ENCODE measurements at places on chromosomes 1 and 21.
A peak's percentile ranks its signal among the peaks of the same experiment; 100 is the strongest.

GRCh38 chr1:172086137-172086536 lies 244.8 kb downstream of the DNM3 start:
- no peak for DNase-seq

- no peak for DNase-seq
Observed at GRCh38 chr21:41731081-41731480, 35.8 kb downstream of the RIPK4 start.

DNA sequence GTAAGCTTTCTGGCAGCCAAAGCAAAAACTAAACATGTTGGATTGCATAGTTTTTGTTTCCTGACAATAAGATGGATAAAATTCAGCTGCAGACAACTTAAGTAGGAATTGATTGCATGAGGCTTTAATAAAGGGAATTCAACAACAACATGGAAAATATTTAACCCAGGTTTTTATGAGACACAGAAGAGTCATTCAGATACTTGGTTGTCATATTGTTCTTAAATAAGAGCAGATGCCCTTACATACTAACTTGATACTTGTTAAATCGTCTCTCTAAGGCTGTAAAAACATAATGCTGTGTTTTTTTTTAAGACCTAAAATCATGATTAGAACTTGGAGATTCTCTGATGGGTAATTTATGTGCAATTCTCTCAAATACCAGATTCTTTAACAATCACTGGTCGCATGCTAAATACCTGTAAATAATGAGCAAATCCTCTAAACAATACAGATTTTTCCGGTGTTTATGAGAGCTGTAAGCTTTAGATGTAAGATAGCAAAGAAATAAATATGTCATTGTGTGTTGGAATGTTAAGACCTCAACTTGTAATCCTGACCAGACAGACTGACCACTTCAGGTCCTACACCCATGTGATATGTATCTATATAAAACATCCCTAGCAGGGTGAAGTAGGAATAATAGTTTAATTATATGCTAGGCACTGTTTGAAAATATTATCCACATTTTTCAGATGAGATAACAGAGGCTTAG lies 37.8 kb upstream of the CD34 start:
- DNase-seq: no peak

DNA sequence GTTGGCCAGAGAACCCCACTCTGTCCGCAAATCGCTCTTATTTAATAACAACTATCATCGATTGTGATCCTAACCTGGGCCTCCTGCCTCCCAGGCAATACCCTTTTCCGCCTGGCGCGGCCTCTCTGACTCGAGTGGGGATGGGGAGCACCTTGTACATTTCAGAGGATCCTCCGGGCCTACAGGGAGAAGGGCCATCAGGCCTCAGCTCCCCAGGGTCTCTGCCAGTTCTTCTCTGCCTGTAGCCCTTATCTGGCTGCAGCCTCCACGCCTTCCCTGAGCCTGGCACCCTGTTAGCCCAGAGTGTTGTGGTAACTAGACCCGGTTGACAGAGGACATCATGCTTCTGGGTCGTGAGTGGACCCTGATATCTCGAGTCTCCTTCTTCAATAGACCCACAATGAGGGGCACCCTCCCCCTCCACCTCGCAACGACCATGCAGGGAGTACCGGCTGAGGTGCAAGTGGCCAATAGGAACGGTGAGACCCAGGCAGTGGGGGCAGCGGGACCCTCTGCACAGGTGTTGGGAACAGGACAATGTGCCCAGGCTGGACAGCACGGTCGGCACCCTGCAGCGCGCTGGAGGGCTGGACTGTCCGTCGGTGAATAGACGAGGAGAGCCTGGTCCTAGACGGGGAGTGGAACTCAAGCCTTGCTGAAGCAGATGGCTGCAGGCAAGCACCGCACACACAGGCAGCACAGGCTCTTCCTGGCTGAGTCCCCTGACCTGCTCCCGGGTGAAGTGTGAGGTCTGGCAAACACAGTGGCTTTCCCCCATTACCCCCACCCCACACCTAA lies 7.1 kb upstream of the CRYBG2 start:
- no peak for DNase-seq

DNA sequence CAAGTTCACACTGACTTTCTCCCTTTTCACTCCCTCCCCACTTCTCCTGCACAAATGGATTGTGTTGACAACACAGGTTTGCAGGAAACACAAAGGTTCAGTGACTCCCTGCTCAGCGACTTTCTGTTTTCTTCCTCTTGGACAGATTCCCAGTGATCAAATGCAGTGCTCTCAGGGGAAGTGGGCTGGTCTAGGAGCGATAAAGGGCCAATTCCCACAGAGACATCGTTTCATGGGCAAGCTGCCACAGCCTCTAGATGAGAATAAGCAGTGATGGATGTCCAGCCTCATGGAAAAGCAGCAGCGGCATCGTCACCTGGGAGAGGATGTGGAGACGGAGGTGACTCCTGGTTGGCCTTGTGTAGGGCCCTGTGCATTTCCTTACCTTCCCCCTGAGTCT lies 30.6 kb downstream of the FYB2 start:
- no peak for DNase-seq

DNA sequence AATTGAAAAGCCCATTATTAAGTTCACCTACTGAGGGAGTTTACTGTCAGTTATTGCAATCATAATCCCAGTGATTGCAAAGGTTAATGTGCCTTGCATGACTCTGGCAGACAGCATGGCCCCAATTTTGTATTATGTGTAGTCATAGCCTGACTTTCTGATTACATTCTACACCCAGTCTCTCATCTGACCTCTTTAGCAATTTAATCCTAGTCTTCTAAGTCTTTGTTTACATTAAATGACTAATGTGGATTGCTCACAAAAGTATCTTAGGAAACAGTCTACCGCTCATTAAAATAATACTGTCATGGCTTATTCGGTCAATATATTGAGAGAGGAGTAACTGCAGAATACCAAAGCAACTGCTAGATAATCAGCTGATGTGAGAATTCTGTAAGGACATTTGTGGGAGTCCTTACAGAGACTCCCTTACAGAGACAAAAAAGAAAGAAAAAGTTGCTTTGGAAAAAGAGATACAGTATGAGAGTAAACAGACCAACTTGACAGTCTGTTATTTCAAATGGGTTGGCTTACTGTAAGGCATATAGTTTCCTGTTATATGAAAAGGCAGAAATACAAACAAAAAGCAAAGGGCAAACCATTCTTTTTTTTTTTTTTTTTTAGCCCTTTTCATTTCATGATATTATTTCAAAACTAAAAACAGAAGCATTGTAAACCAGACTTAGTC lies 42.8 kb downstream of the SMG7 start:
- DNase-seq: no peak

- DNase-seq: no peak
Observed at GRCh38 chr1:54230507-54231339, 30.8 kb downstream of the MRPL37 start.

- DNase-seq: peak; percentile 98
Observed at GRCh38 chr21:45011911-45012661, 62.3 kb upstream of the ADARB1 start.

DNA sequence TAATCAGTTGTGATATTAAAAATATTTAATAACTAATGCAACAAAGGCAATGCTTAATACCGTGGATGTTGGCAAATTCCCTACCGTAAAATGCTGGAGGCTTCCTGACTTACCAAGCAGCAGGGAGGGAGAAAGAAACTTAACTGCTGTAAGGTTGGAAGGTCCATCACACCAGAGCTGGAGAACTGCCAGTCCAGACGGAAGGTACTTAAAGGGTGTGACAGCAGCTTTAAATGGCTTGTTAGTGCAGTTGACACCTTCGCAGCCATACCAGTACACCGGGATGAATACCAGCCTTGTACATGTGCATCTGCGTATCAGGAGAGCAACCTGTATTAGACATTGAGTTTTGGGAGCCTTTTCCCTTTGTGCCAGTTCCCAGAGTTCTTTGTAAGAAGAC lies 269.5 kb upstream of the NCAM2 start:
- DNase-seq: no peak

GRCh38 chr1:37878071-37878470 lies 18.7 kb upstream of the MTF1 start:
- DNase-seq: no peak

- peak; percentile 78 for DNase-seq
Observed at GRCh38 chr1:29501227-29501976, 265.1 kb downstream of the PTPRU start.

GRCh38 chr1:169511316-169512005 lies 25.7 kb upstream of the SLC19A2 start:
- DNase-seq: no peak

GRCh38 chr1:47797575-47797974 lies 199.6 kb downstream of the TRABD2B start:
- no peak for DNase-seq

- DNase-seq: no peak
Observed at GRCh38 chr1:228894442-228894989, 159.2 kb downstream of the RHOU start.

DNA sequence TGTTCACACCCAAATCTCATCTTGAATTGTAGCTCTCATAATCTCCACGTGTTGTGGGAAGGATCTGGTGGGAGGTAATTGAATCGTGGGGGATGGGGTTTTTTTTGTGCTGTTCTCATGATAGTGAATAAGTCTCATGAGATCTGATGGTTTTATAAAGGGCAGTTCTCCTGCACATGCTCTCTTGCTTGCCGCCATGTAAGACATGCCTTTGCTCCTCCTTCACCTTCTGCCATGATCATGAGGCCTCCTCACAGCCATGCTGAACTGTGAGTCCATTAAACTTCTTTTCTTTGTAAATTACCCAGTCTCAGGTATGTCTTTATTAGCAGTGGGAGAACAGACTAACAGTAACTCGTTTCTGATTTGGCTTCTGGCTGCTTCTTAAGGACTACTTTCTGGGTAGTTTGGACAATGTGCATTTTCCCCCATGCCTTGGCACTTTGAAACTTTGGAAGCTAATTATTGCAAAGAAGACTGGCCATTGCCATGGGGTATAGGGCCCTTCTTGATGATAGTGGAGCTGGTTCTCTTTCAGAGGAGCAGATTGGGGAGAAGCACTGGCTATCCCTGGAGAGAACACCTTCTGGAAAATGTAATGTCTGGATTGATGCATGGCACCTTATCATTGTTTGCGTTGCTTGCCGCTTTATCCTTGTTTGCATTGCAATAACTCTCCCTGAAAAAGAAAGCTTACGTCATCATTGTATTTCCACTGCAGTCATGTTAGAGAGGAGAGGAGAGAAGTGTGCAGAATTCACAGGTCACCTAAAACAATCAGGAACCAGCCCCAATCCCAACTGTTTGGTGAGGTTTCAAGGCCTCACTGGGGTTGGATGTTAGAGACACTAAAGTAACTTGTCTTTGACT lies 5.9 kb downstream of the CNIH3 start:
- no peak for DNase-seq

- DNase-seq: no peak
Observed at GRCh38 chr1:106659490-106660244, 396.8 kb upstream of the PRMT6 start.

GRCh38 chr21:45897191-45898027 lies 84.2 kb upstream of the COL6A1 start:
- no peak for DNase-seq

GRCh38 chr1:159800177-159800930 lies 1.8 kb upstream of the FCRL6 start:
- DNase-seq: no peak

DNA sequence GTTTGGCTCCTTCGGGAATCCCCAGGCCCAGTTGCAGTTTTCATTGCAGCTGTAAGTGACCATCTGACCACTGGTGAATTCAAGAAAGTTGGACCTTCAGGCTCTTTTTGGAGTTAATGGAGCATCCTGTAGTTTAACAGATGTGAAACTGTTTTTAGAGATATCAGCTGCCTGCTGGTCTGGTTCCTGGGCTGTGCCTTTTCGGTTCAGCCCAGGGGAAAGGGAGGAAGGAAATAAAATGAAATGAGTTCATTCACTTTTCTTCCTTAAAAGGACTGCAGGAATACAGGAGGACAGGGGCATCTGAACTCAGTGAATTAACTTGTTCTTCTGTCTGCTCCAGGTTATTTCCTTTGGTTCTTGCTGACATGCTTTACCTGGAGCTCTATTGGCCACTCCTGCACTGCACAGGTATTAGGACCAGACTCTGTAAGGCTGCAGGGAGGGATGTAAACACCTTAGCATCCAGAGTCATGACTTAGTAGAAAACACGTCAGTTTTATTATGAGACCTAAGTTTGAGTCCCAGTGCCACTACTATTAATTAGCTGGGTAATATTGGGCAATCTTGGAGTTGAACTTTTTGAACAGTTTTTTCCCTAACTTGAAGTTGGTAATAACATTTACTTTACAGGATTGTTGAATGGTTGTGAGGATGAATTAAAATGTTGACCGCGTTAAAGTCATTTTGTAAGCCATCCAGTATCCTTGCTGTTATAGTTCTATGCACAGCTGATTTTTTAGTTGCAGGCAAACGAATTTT lies 83.6 kb downstream of the LRRC8D start:
- no peak for DNase-seq

DNA sequence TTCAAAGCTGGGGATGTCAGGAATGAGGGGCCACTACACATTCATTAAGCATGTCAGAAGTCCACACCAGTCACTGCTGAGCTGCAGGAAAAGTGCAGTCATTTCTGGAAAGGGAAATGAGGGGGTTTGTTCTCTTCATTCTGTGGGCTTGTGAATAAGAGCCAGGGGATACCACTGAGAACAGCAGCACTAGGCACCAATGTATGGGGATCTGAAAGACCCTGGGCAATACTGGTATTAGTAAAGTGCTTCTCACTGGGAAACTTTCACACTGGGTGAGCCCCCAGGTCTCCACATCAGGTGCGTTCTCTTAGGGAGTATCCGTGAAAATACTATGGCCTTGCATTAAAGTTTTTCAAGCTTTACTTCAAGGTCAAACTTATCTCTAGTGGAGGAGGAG lies 49.9 kb downstream of the TGFB2 start:
- DNase-seq: no peak

DNA sequence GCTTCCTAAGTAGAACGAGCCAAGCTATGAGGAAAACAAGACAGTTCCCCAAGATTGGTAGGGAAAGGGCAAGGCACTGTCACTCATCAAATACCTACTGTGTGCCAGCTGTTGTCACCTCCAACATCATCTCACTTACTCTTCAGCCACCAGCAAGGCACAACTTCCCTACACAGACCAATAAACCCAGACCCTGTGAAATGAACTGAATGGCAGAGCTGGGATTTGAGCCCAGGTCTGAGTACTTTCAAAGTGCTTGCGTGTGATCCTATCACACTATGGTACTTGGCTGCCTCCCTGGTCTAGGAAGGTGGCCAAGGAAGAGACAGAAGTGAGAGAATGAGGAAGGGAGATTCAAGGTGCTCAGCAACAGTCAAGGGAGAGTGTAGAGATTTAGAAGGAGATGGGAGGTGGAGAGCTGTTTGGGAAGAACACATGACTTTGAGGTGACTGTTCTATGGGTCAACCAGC lies 16.7 kb upstream of the TRIM63 start:
- DNase-seq: no peak

- no peak for DNase-seq
Observed at GRCh38 chr1:247500865-247501264, 35.4 kb downstream of the OR2C3 start.

DNA sequence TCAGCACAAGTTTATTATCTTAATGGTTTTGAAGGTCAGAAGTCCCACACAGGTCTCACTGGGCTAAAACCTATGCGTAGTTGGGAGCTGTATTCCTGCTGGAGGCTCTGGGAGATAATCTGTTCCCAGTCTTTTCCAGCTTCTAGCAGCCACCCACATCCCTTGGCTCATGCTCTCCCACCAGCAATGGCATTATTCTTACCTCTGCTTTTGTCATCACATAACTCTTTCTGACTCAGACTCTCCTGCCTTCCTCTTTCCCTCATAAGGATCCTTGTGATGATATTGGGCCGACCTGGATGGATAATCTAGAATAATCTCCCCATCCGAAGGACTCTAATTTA lies 122.2 kb upstream of the PRDX6 start:
- DNase-seq: no peak
